ENCODE measurements at places on chromosomes 6 and 20.

DNA sequence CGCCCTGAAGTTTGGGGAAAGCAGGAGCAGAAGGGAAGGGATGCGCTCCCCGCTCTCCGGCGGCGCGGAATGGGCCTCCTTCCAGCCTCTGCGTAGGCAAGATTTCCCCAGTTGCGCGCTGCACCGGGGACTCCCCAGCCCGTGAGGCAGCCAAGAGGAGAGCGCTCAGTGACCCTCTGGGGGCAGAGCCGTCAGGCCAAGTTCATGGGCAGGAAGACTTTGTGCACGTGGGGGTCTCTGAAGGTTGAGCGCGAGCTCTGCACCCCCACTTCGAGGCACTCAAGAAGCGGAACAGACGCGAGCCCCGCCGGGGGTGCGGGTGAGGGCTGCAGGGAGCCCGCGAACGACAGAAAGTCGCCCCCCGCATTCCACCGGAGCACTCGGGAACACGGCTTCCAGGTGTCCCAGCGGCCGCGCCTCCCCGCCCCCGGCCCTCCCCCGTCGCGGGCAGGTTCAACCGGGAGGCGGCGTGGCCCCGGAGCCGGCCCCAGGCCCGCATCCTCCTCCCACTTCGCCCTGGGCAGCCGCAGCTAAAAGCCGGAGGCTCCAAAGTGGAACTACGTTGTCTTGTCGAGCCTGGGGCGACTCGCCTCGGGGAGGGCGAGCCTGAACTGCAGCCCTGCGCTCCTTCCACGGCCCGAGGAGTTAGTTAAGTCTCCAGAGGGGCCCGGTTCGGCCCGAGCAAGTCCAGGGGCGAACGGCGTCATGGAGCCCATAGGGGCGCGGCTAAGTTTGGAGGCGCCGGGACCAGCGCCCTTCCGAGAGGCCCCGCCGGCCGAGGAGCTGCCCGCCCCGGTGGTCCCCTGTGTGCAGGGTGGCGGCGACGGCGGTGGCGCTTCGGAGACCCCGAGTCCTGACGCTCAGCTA lies at the start of gene PPP1R3G:
Gene PPP1R3G, plus strand, starts transcription at position 561 of the 867 bp plus-strand sequence. Its CDS starts 145 bp downstream, at position 706.
- no peak for DNase-seq

GRCh38 chr20:62891111-62891510 lies 29.5 kb upstream of the TCFL5 start:
- DNase-seq: no peak

GRCh38 chr20:17673084-17673483 lies 9.0 kb downstream of the RRBP1 start:
- no peak for DNase-seq

DNA sequence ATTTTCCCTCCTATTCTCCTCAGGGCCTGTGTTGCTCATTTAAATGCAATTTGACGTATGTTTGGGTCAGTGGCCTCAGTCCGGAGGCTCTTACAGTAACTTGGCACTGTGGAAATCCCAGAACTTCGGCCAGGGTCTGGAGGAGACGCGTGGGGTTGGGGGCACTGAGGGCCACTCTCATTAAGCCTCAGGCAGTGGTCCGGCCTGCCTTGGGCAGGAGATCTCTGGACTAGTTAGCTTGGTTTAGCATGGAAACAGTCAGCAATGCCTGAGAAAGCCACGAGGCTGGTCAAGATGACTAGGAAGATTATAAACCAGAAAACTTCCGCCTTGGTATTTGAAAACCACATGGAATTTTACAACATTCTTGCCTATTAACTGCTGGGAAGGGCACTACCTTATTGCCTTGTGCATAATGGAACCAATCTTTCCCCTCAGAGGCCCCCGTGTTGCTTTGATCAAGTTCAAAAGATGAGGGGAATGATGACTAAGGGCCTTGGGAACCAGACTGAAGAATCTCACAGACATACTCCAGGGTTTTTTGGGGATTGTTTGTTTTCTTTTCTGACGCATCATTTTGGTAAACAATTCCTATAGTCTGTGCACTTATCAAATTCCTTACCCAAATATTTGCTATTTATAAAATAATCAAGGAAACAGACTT lies 206.0 kb upstream of the PREP start:
- no peak for DNase-seq
